ENCODE measurements at places on chromosomes 6 and 20. TPM values are rescaled to one million over a fixed set of nuclear protein-coding genes. Genes with fewer than 3 reads are reported as not detected.

DNA sequence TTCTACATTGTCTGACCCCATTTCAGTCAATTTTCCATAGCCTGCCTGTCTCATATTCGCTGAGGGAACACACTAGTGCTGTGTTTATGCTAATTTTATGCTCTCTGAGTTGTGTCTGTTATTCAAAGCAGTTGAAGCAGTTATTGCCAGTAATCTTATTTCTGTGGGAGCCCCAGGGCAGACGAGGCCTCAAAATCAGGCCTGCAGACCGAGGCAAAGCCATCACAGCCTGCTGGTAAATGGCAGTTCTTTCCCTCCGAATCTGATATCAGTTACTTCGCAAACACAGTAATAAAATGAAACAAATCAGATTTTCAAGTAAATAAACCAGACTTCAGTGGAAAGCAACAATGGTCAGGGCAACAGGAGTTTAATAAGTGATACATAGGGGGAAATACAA lies 508.4 kb downstream of the PKHD1 start:
- no peak for DNase-seq

DNA sequence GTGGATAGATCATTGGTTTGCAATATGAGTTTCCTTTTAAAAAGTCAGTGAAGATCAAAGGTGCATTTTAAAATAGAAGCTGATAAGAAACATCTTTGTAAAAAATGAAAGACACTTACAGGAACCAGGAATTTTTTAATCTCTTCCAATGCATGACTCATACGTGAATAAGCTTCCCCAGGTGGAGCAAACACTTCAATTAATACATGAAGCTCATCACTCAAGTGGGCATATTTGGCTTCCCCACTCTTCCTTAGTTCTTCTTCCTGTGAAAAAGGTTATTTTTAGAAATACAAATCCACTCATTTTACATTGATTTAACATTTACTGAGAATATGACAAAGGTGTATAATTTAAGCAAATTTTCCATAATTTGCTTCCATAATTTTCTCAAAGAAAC lies 308.1 kb downstream of the KHDRBS2 start:
- DNase-seq, result no peak

- no peak for DNase-seq
Observed at GRCh38 chr6:75079589-75079988, 126.3 kb downstream of the COL12A1 start.

- no peak for DNase-seq
Observed at GRCh38 chr6:140554421-140554820, 1180.0 kb upstream of the CITED2 start.

GRCh38 chr6:36984581-36985416 lies 1.2 kb downstream of the MTCH1 start:
- no peak for DNase-seq

GRCh38 chr6:160791459-160791858 lies 89.4 kb downstream of the PLG start:
- DNase-seq, result no peak

DNA sequence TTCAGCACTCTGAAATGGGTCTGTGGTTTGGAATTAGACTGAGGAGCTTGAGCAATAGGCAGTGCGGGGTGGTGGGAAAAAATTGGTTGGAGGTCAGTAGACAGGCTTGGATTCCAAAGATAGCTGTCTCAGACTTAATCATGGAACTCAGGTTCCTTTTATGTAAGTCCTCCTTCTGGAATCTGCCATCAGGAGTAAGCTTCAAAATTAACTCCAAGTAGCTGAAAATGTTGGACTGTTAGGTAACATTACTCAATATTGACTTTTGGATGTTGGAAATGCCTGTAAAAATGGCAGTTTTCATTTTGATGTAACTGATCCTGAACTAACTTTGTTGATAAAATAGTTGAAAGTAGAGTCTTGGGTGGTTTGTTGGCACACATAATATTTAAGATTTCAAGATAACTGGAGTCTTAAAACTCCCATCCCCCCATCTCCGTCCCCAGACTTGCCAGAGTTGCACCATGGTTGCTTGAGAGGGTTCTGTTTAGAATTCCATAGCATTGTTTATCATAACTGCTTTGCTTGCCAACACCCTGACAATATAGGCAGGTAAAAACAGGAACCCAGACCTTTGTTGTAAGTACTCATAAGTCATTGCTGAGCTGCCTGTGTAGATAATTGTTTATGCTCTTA lies 83.0 kb downstream of the PHF20 start:
- DNase-seq, result no peak

GRCh38 chr6:53630533-53631226 lies 34.9 kb downstream of the KLHL31 start:
- no peak for DNase-seq

DNA sequence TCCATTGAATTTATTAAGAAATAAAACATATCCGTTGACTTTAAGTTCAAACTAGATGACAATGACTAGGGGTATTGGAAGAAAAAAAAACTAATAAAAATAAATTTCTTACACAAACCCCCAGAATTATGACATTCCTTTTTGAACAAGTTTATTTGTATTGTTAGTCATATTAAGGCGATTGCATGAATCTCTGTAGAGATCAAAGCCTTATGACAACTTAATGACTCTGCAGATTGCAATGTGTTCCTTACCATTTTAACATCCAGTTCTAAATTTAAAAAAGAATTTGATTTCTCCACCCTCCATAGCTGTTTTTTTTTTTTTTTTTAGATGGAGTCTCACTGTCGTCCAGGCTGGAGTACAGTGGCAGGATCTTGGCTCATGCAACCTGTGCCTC lies 189.8 kb upstream of the CEP162 start:
- no peak for DNase-seq

GRCh38 chr6:38099221-38099620 lies 279.7 kb downstream of the ZFAND3 start:
- no peak for DNase-seq

GRCh38 chr20:44429419-44430269 lies 46.0 kb upstream of the TTPAL start:
- no peak for DNase-seq

- no peak for DNase-seq
Observed at GRCh38 chr20:35934050-35934449, 20.3 kb downstream of the SCAND1 start.

GRCh38 chr20:24381886-24382285 lies 87.5 kb upstream of the SYNDIG1 start:
- no peak for DNase-seq

DNA sequence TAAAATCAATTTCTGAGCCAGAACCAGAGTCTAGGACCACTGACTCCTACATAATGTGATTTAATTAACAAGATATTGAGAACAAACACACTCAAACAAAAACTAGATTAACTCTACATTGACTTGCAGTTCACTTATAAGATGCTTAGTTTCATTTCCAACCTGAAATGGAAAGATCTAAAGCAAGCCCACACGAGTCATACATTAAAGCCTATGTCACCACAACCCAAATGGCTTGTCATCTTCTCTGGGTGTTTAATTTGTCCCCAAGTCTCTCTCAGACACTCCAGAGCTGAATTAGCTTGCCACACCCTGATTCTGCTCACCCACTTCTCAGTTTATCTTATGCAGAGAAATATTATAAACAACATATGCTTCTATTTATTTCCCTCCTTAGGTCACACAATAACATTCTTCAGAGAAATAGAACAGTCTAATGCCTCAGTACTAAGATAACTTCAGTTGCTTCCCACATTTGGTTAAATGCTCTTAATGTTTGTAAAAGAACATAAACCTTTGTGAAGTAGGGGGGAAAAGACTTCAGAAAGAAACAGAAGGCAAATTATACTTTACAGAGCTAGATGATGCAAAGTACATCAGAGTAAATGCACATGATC lies 8.8 kb upstream of the FBXO30 start:
- DNase-seq, result no peak

DNA sequence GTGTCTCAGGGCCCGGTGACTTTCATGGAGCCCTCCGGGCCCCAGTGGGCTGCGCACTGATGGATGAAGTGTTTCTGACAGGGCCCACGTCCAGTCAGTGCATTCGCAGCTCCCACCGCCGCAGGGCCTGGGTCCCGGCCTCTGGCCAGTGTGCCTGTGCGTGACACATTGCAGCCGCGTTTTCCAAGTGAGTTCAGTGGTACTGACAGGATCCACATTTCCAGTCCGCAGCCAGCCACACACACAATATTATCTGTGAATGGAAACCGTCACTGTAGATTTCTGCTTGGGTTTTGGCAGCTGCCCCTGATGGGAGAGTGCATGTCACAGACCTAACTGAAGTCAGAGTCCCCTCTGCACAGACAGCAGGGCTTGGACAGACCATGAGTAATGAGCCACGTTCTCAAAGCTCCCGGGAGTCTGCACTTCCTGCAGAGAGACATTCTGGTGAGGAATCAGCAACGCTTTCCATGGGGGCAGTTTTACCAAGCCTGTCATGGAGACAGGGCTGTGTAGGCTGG lies 171.4 kb downstream of the MYLK4 start:
- DNase-seq, result no peak

- no peak for DNase-seq
Observed at GRCh38 chr6:166162599-166163342, 4.9 kb downstream of the TBXT start.

- no peak for DNase-seq
Observed at GRCh38 chr6:53805016-53805415, 10.2 kb downstream of the LRRC1 start.

DNA sequence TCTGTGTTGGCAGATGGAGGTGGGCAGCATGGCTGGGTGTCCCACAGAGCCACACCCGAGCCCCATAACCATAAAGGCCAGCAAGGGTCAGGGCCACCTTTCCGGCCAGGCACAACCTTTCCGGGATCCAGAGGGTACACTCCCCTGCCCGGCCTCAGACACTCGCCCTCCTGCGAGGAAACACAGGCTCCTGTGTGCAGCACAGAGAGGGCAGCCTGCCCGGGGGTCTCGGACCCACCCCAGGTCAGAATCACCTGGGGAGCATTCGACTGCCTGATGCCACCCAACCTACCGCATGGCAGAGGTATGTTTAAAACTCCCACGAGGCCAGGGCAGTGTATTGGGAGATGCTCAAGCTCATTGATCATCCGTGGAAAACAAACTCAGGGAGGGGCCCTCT lies 260.3 kb downstream of the TAF4 start:
- DNase-seq, result no peak

The DDX43 gene
- not detected for total RNA-seq

The C20orf141 gene
- not detected for total RNA-seq

The RAET1L gene
- not detected for total RNA-seq

The DDR1 gene
- total RNA-seq, result 30.3 TPM

The DNAH8 gene
- total RNA-seq, result not detected

The LAMA4 gene
- total RNA-seq, result not detected

The APOM gene
- total RNA-seq, result 2.1 TPM

The PHACTR1 gene
- total RNA-seq, result 15.4 TPM

The CLVS2 gene
- total RNA-seq, result not detected

The OR2W1 gene
- total RNA-seq, result not detected

Measured in OCI-LY7 (cell line).